Activated CD4-positive, alpha-beta T cell treated with anti-CD3 and anti-CD28 coated beads for 4 hours (primary cell): ENCODE measurements at places on chromosomes 12 and 14.
A peak's percentile ranks its signal among the peaks of the same experiment; 100 is the strongest.

GRCh38 chr14:23351681-23352505 lies 794 bp downstream of the SLC22A17 start:
- no peak for DNase-seq

DNA sequence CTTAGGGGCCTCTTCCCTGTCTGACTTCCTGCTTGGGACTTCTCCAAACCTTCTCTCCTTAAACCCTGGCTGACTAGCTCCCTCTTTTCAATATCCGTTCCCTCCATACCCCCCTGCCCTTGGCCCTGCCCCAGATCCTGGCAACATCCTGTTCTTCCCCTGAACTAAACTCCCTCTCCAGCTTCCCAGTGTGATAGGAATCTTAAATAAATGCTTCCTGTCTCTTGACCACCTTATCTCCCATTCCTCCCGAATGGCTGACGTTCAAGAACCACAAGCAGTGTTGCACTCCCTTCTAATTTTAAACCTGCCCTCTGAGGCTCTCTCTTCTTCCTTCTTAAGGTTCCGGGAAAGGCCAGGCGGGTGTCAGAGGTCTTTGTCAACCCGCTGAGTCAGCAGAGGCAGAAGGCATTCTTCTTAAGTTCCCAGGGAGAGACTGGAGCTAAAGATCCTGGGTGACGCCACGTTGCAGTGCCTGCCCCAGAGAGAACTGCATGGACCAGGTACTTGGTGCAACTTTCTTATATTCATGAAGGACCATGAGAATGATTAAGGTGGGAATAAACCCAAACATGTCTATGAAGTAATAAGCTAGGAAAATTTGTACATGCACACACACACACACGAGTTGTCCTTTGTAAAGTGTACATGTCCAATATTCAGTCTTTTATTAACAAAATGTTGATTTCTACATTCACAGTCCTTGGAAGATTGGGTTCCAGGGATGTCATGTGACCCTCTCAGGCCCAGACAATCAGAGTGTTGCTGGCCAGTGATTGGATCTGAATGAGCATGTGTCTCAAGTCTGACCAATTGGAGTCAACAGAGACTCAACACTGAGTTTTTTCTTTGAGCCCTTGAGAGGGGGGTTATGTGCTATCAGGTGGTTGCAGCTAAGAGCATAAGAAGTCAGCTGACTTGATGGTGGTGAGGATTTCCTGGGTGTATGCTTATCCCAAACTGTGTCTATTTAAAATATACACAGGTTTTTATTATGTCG lies 420.2 kb upstream of the TBX3 start:
- DNase-seq = no peak

DNA sequence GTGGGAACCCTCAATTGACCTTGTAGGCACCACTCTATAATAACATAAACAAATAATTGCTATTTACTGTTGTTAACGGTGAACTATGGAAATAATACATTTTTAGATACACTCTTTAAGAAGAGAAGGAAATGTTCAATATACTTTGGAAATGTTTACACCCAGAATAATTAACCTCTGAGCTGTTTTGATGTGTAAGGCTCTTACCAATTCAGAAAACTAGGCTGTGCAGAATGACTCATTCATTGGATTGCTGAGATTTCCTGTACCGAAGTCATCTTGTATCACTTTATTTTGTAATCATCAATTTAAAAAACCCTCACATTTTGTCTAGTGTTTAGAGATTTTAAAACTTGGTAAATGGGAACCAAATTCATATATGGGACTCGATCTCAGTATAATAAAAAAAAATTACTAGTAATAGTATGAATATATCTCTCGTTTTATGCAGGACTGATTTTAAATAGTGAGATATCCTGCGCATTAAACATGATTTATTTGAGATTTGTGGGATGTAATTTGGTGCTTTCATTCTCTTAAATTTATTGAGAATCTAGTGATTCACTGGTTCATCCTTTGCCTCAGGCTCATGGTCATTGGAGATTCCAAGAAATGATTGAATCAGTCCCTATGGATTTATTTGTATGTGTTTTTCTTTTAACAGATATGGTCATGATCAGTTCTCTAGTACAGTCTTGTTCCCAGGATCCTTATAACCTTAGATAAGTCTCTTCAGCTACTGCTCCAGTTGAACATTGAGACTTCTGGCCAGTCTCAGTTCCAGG lies 3.9 kb downstream of the SAMD4A start:
- no peak for DNase-seq

DNA sequence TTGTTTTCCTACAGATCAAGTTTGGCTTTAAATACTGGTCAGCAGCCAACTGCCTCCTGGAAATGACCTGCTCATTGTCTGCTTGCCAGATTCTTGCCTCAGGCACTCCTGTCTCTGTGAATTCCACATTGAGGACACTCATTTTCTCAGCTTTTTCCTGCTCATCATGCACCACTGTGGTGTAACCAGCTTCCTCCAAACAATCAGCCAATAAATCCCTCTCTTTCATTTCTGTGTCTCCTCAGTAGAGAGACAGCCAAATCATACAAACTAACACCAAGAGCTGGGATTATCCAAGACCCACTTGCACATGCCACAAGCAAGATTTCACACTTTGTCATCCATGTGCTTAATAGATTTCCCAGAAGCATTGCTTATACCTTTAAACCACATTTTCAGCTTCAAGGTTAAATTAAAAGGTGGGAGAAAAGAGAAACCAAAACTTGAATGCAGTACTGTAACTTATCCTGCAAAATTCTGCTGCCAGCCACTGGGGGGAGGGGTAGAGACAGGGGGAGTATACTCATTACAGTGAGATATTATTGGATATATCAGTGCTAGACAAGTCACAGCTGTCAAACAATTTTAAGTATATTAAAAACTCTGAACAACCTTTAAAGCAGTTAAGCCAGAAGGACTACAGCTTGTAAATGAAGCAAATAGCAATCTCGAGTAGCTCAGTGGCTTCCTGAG lies 105.0 kb downstream of the PPP2R5E start:
- peak; percentile 33 for DNase-seq

GRCh38 chr12:28232211-28232928 lies 42.1 kb downstream of the CCDC91 start:
- no peak for DNase-seq

- no peak for DNase-seq
Observed at GRCh38 chr12:131075194-131075593, 121.5 kb downstream of the ADGRD1 start.

DNA sequence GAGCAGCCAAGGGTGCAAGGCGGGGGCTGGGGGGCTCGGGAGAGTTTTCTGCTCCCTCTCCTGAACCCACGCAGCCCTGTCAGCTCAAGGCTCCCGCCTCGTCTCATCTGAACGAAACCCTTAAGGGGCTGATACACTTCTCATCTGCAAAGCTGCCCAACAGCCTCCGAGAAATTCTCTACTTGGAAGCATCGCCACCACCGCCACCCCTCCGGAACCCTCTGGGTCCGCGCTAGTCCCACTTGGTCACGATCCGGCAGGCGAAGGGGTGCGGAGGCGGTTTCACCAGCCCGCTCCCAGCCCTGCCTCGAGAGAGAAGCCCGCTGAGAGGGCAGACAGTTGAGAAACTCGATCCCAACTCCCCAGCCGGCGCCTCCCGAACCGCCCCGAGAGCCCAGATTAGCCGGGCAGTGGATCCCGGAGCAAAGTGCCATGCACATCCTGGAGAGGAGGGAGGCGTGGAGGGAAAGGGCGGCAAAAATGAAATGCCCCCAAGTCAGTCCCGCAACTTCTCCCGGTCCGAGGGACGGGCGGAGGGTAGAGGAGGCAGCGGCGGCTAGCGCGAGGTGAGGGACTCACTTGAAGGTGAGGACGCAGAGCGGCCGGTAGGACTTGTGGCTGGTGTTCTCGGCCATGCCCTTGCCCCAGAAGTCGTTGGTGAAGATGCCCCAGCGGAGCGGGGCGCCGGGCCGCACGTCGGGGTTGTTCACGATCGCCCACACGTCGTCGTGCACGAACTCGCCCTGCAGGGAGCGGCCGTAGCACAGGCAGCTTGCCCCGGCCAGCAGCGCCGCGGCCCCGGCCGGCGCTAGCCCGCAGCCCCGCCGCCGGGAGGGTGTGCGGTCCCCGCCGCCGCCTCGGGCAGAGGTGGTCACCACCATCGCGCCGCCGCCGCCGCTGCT lies 620 bp downstream of the TMTC1 start:
- DNase-seq = no peak

DNA sequence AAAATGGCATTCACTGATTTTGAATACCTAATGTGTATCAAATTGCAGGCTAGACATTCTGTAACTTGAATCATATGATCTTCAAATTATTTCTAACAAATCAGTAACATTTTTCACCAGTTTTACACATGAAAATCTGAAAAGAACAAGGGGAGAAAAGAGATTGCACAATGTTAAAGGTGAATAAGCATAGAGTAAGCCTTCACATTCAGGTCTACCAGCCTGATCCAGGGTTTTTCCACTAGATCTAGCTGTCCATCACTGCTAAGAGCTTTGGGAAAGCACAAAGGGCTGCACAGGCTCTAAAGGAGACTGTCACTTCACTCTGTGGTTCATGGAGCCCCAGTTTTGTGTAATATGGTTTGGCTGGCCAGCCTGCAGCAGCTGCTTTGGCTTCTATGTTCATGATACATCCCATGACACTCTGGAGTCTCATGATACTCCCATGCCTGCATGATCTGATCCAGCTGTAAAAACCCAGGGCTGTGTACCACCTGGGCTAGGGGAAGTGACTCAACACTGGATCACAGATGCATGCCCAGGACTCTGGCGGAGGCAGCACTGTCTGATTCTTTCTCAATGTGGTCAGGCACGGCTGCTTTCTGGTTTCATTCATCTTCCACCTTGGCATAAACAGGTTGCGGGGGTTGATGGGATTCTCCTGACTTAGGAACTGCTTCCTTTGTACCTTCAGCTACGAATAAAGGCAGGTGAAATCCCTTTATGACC lies 859.7 kb downstream of the GALC start:
- no peak for DNase-seq

DNA sequence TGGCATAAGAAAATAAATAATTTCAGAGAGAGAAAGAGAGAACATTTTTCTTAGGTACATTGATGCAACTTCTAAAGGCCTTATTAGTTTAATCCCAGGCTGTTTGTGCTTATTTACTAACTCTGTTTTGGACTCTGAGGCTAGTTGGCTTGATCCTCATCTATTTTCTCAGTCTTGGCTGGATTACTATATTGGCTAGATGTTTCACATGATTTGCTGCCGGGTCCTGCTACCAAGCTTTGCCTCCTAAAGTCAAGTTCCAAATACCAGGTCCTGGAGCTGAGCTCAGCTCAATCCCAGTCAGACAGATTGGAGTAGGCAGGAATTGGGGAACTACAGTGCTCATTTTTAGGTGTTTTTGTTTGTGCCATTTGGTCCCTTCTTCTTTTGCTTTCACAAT lies 340.8 kb downstream of the BCAT1 start:
- no peak for DNase-seq

DNA sequence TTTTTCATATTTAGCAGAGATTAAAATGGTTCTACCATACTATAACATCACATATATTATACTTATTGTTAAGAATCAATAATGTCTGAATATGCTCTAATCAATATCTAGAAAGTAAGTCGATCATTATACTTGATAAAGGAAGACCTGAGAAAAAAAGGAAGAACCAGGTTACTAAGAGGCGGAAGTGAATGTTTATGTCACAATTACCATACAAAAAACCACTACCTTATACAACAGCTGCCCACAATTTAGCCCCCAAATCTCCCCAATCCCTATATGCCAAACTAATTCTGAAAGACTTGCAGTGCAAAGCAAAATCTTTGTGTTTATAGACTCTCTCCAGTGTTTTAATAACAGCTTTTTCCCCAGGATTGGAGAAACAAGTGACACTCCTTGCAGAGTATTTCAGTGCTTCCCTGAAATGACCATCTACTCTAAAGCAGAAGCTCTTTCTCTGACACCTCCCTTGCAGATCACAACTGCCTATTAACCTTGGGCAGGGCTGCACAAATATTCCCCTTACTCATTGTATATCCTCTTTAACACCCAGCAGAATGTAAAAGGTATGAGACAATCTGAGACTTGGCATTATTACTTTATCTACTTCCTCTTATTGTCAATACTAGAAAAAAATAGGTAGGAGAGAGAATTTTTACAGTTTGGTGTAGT lies 12.7 kb upstream of the SLC2A3 start:
- no peak for DNase-seq

DNA sequence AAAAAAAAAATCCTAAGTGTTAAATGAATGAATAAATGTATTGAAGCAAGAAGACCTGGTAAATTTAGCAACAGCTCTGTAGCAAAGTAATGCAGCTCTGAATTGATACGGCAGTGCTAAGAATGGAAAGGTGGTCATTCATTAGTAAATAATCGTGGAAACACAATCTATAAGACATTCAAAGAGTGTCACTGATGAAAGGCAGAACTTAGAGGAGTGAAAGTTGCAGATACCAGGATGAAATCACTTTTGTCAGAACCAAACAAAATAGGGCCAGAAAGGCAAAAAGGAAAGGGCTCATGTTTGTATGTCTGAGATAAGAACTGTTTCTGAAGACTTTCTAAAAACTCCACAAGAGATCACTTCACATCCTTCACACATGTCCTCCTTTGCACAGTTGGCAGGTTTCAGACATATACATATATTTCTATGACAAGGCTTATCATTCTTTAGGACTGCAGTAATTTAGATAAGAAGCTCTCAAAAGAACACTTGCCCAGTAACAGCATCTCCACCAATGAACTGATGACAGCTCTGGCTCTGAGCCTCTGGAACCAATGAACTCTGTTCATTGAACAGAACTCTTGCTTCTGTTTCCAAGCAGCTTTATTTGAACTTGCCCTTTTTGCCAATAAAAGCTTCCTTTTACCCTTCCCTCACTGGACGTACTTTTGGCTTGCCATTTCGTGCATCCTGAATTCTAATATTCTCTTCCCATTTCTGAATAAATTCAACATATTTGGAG lies 4.2 kb upstream of the LRR1 start:
- DNase-seq = no peak

- no peak for DNase-seq
Observed at GRCh38 chr12:14668591-14668990, 27.8 kb downstream of the GUCY2C start.

DNA sequence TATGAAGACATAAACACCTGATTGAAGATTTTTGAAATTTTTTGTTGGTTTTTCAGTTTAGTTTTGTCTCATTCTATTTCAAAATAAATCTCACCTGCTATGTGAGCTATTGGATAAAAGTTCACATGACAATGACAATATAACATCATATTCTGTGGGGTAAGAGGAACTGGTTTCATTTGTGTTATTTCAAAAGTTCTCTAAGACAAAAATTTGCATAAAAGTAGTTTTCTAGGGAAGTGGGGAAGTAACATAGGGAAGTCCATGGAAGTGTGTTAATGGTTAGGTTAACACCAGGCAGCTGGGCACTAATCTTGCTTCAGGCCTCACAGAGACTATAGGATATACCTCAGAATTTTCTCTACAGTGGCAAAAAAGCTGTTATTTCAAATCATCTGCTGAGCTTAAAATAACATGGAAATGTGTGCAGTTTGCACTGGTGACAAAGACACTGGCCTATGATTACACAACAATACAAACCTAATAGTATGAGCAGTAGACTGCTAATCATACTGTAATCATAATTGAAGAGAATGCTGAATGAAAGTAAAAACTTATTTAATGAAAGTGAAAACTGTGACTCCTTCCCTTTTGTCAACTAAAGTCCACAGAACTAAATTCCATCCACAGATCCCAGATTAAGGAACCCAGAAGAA lies 710.6 kb upstream of the TMEM132C start:
- DNase-seq = no peak
